ENCODE measurements at places on chromosomes 11 and 22.

DNA sequence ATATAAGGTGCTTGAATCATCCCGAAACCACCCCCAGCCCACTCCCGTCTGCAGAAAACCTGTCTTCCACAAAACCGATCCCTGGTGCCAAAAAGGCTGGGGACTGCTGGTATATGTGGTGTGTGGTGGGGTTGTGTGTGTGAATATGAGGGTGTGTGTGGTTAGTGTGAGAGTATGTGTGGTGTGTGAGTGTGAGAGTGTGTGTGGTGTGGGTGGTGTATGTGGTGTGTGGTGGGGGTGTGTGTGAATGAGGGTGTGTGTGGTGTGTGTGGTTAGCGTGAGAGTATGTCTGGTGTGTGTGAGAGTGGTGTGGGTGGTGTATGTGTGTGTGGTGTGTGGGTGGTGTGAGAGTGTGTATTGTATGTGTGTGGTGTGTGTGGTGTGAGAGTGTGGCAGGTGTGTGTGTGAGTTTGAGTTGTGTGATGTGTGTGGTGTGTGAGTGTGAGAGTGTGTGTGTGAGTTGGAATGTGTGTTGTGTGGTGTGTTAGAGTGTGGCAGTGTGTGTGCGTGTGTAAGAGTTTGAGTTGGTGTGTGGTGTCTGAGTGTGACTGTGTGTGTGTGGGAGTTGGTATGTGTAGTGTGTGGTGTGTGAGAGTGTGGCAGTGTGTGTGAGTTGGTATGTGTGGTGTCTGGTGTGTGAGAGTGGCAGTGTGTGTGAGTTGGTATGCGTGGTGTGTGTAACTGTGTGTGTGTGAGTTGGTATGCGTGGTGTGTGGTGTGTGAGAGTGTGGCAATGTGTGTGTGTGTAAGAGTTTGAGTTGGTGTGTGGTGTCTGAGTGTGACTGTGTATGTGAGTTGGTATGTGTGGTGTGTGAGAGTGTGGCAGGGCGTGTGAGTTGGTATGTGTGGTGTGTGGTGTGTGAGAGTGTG, 6.5 kb downstream of the UPK3A start:
- DNase-seq, result no peak

DNA sequence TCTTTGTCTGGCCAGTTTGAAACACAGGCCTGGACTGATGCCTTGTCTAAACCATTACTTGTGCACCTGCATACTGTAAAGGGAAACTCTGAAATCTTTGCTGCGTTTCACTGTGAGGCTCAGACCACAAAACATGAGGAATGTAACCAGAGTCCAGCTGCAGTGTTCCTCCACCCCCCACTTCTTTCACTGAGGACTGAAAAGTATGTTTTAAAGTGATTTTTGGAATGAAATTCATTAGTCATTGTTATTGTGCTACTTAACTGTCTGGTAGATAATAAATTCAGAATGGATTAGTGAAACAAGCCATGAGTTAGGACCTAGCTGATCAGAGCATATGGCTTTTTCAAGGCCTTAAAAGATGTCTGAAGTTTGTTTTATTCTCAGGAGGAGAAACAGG, 181.2 kb downstream of the WNT11 start:
- no peak for DNase-seq

GRCh38 chr11:120073196-120073595, 64.7 kb downstream of the TRIM29 start:
- DNase-seq, result no peak

- no peak for DNase-seq
These were observed 9.1 kb upstream of the CCDC34 start for GRCh38 chr11:27372164-27372563.
